Progenitor cell of endocrine pancreas (in vitro differentiated cells): ENCODE measurements at places on chromosomes 6 and 20. TPM values are rescaled to one million over a fixed set of nuclear protein-coding genes. Genes with fewer than 3 reads are reported as not detected.

Gene ANKRD6
- 29.7 and 32.4 TPM in 2 replicates for total RNA-seq

Gene RHAG
- not detected in 2 replicates for total RNA-seq

Gene SMPD2
- total RNA-seq: 13.6 and 17.5 TPM in 2 replicates

GRCh38 chr6:170423030-170423429, 116.5 kb downstream of the FAM120B start:
- DNase-seq: no peak

Gene CNBD2
- total RNA-seq: 3.6 and 4.0 TPM in 2 replicates

DNA sequence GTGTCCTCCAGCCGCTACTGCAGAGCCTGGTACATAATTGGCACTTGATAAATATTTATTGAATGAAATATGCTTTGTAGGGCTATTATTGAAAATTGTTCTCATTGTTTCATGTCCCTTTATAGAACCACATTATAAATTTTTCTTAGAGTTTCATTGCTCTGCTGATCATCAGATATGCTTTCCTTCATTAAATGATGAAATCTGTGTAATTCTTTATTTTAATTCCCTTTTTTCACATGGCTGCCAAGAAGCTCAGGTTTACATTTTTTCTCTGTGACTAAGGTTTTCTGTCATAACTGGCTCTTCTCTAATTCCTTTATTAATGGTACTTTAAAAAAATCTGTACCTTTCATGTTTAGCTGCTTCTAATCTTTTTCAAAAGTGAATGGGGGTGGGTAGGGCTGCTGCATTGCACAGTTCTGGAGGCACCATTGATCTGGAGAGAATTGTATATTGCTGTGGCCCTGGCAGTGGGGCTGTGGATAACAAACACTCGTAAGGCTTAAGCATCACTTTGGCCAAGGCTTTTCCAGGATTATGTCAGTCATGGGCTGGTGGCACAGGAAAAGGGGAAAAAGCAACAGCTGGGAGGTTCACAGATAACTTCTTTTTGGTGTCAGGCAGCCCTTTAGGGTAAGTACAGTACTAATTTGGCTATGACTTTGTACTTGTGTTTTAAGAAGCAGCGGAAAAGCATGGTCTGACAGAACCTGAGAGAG, 43.8 kb downstream of the ARFGEF2 start:
- no peak for DNase-seq

Gene GZF1
- total RNA-seq: 14.3 and 17.8 TPM in 2 replicates

Gene TCF21
- total RNA-seq: not detected in 2 replicates

DNA sequence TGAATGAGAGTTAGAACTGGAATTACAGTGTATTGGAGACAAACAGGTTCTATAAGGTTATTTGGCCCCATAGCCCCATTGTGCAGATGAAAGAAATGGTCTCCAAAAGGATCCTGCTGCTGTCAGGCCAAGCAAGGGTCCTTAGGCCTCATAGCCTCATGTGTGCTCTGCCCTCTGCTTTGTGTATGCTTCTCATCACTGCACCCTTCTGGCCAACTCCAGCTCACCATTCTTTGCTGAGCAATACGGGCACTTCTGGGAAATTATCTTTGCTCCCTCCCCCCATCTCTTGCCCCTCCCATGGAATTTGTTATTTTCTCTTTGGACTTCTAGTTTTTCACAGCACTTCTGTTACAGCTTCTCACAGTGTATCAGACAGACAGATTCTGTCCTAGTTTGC, 298.8 kb downstream of the FOXA2 start:
- no peak for DNase-seq

- DNase-seq: no peak
Measured at GRCh38 chr20:53925651-53926401, 144.6 kb downstream of the BCAS1 start.

Gene PNPLA1
- total RNA-seq: not detected in 2 replicates

- no peak for DNase-seq
Measured at GRCh38 chr6:9083108-9083507, 647.8 kb upstream of the SLC35B3 start.

DNA sequence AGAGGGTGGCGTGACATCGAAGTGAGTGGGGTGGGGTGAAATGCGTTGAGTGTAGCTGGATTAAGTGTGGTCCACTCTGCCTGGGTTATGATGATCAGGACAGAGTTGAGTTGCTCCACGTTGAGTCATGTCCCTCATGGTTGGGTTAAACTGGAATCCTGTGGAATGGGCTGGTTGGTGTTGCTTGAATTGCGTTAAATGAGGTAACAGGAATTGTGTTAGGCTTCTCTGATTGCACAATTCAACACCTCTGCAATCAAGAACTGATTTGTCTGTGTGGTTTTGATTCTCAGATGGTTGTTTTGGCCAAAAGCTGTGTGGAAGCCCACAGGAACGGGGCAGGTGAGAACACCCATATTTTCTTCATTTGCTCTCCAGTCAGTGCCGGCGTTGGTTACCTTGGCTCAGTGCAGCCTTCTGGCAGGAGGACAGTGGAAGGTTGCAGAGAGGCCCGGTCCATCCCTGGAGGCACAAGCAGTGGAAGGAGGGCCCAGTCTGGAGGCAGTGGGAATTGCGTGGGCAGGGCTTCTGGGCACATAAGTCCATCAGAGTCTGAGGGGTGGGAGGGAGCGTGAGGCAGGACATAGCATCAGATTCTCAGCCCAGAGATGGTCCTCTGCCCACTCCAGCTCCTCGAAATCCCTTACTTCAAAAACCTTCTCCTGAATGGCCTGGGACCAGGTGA, 11.6 kb downstream of the NOTCH4 start:
- no peak for DNase-seq

- DNase-seq: no peak
Measured at GRCh38 chr6:157955675-157956074, 26.0 kb upstream of the SYNJ2 start.

DNA sequence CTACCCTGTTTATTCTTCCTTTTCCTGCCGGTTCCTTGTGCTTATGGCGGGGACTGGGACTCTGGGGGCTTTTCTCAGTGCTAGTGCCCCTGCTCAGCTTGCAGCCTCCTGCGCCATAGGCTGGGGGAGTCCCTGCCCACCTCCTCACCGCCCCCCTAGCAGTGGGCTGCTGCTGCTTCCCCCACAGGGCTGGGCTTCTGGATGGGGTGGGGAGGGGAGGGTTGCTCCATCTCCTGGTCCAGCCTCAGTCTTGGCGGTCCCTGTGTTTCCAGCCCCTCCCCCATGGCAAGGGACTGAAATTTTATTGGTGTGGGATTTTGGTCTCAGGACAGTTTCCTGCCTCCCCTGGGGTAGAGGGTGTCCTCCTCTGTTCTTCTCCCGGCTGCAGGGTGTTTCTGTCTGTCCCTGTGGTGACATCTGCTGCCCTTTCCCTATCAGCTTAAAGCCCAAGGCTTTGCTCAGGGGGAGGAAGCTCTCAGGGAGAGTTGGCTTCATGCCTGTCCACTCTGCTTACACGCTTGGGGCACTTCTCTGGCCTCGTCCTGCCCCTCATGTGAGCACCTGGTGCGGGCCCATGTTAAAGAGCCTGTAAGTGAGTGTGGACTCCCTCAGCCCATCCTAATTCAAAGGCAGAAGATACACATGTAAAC, 100.6 kb downstream of the HIVEP1 start:
- no peak for DNase-seq

Gene ANKRD66
- not detected in 2 replicates for total RNA-seq

Gene AGPAT4
- 43.7 and 44.2 TPM in 2 replicates for total RNA-seq

GRCh38 chr6:116267836-116268588, 11.7 kb downstream of the TSPYL1 start:
- DNase-seq: no peak

DNA sequence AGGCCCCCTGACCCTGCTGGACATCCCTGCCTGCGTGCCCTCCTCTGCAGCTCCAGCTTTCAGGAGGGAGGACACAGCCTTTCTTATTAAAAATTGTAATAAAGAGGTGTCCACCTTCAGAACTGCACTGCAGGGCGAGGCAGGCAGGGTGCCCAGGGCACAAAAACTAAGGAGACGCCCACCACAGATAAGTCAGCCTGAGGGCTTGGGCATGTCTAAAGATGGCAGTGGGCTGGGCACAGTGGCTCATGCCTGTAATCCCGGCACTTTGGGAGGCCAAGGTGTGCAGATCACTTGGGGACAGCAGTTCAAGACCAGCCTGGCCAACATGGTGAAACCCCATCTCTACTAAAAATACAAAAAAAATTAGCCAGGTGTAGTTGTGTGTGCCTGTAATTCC, 7.0 kb upstream of the C20orf144 start:
- no peak for DNase-seq
